ENCODE measurements at places on chromosomes 12 and 14.

- no peak for DNase-seq
These were observed 811 bp downstream of the ACYP1 start for GRCh38 chr14:75063013-75063412.

GRCh38 chr12:50708631-50709030 lies 55.3 kb upstream of the ATF1 start:
- peak; percentile 18 for DNase-seq

- no peak for DNase-seq
These were observed 274.7 kb downstream of the ZFP36L1 start for GRCh38 chr14:68518166-68518565.

GRCh38 chr14:68719634-68720384 lies 73.1 kb downstream of the ZFP36L1 start:
- DNase-seq: no peak

- no peak for DNase-seq
These were observed 674.7 kb upstream of the TMEM132C start for GRCh38 chr12:127592245-127592644.

DNA sequence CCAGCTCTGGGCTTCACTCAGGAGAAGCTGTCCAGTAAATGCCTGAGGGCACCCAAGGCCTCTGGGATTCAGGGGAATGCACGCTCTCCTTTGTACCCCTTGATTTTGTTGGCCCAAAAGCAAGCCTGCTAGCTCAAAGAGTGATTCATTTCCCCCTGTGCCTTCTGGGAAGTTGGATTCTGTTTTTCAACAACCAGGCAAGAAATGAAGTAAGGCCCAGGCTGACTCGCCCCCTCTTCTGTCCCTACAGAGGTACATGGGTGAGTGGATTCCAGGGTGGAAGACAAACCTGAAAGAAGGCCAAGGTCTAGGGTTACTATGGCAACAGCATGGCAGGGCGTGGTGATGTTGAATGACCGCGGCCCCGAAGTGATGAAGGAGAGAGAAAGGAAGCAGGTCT lies 9.3 kb upstream of the SERPINA5 start:
- DNase-seq: peak; percentile 60

DNA sequence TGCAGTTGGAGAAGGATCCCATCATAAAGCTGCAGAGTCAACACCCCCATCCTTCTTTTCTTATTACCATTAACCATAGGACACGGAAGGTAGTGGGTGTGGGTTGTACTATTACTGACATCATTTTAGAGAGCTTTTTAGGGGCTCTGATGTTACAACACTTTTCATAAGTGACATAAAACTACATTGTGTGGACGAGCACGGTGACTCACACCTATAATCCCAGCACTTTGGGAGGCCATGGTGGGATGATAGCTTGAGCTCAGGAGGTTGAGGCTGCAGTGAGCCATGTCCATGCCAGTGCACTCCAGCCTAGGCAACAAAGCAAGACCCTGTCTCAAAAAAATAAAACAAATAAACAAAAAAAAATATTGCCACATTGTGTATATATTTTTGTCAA lies 167.1 kb downstream of the DUSP6 start:
- DNase-seq: no peak

Data from EH (cell line).